ENCODE measurements at places on chromosomes 11 and 22.
A peak's percentile ranks its signal among the peaks of the same experiment; 100 is the strongest.

DNA sequence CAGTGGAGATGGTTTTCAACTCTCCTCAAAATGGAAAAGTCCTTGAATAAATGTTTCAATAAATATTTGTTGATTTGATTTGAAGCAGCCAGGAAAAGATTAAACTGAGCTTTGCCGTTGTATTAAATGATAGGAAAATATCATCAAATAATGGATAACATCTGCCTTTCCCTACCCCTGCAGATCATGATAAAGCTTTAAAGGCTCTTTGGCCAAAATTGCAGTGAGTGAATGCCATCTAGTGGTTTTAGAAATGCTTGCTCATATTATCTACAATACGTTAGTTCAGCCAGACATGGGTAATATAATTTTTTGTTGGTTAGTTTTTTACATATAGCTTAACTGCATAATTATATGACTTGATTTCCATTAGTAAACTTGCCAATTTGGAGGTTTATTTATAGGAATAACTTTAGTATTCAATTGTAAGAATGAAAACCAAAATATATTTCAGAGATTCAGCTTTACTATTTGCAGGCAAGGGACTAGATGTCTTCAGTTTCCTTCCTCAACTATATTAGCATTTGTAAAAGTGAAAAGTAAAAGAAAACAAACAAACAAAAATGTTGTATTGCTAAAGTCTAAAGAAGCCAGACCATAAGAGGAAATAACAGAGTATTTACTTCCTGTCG is 159.2 kb downstream of the MSANTD4 start:
- peak; percentile 39 for DNase-seq

GRCh38 chr11:65433657-65434056 is 11.1 kb downstream of the NEAT1 start:
- no peak for DNase-seq

- no peak for DNase-seq
These were observed 7.0 kb downstream of the DRD4 start for GRCh38 chr11:643849-644738.

- no peak for DNase-seq
These were observed 2.0 kb upstream of the SYT12 start for GRCh38 chr11:67020949-67021348.

GRCh38 chr22:33659448-33659847 is 260.8 kb downstream of the LARGE1 start:
- DNase-seq = no peak

DNA sequence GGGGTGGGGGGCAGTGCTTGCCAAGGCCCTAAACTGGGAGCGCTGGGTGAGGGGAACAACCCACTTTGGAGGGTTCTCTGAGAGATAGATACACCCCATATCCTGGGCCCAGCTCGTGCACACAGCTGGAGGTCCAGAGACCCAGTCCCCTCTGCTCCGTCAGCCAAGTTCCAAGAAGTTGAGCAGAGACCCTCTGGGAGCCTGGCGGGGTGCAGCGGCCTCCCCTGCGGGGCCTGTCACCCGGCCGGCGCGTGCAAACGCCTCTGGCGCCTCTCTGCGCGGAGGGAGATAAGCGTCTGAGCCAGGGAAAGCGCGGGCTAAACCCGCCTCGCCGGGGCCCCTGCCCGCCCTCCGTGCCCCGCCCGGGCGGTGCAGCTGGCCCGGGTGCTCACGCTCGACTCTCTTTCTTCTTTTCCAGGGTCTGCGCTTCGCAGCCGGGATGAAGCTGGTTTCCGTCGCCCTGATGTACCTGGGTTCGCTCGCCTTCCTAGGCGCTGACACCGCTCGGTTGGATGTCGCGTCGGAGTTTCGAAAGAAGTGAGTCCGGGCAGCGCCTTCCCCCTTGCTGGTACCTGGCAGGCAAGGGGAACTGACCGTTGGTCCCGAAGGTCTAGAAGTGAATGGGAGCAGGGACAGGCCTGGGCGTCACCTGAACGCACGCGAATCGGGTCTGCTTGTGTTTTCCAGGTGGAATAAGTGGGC is 540 bp downstream of the ADM start:
- no peak for DNase-seq

DNA sequence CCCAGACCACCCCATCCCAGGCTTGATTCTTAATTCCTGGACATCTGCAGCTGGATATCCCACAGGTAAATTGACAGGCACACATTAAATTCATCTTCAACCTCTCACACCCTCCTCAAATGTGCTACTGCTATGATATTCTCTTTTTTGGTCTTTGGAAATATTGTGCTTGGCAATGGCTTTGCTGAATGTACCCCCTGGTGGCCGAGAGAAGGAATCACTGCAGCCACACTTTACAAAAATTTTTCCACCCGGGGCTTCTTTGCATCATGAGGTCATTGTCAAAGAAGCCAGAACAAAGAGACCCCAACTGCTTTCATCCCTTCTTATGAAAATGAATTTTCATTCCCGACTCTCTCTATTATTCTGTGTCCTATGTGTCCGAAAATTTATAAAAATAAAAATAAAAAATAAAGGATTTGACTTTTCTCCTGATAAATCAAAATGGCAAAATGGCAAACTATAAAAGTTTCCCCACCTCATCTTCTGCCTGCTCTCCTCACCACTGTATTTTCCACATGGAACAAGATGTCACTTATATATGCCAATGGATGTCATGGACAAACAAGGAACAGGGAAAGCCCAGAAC is 15.0 kb upstream of the CYB5R2 start:
- DNase-seq = peak; percentile 29

GRCh38 chr11:106717222-106717621 is 301.1 kb downstream of the GUCY1A2 start:
- no peak for DNase-seq

- DNase-seq = no peak
These were observed 419 bp downstream of the ANKRD54 start for GRCh38 chr22:37843741-37844089.

GRCh38 chr22:28115426-28115825 is 196.4 kb upstream of the PITPNB start:
- no peak for DNase-seq

DNA sequence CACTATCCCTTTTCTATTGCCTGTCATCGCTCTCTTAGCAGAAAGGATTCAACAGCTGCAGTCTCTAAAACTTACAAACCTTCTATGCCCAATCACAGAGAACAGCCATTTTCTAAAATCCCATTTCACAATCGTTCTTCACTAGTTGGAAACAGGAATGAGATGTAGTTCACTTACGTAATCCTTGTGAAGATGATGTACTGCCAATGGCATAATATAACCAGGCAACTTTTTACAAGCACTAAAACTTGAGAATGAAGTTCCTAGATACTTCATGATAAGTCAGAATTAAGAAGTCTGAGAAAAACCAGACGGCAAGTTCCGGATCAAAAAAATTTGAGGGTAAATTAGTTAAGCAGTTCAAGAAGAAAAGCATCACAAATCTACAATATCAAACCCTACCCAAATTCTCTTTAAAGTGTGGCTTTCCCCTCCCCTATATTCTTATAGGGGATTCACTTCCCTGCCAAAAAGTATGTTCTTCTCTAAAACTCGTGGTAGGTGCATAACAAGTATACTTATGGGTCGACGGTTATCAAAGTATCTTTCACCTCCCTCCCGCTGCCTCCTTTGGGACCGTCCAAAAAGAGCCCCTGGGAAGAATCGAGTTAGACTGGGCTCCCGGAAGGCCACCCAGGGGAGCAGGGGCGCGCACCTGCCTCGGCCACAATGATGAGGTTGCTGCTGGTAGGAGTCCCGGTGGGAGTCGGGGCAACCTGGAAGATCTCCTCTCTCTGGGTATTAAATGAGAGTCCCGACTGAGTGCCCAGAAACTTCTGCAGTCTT is 666 bp downstream of the MSANTD4 start:
- no peak for DNase-seq

GRCh38 chr22:23446796-23447350 is 133.2 kb downstream of the IGLL1 start:
- DNase-seq = no peak

- DNase-seq = no peak
These were observed 61.9 kb downstream of the ARHGEF12 start for GRCh38 chr11:120398132-120398531.

- peak; percentile 55 for DNase-seq
These were observed 2.1 kb downstream of the TOLLIP start for GRCh38 chr11:1307163-1307870.

DNA sequence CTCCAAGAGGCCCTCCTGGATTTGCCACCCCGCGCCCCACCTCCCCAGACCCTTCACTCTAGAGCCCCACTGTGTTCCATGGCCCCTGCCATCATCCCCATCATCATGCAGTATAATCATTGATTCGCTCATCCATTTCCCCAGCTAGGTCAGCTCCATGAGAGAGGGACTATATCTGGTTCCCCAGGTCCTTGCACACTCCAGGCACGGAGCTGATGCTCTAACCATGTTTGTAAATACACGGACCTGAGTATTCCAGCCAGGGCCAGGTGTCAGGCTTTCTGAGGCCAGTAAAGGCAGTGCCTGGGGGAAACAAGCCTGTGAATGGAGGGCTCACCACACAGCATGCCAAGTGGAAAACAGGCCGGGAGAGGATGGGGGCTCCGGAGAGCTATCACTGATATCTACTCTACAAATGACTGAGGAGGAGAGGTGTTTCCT is 27.1 kb upstream of the OAF start:
- no peak for DNase-seq

GRCh38 chr11:126115816-126116331 is 53.2 kb upstream of the CDON start:
- no peak for DNase-seq

- DNase-seq = no peak
These were observed 4.7 kb upstream of the ASCC2 start for GRCh38 chr22:29842740-29843139.

GRCh38 chr11:69510471-69511357 is 29.3 kb downstream of the LINC01488 start:
- DNase-seq = no peak

DNA sequence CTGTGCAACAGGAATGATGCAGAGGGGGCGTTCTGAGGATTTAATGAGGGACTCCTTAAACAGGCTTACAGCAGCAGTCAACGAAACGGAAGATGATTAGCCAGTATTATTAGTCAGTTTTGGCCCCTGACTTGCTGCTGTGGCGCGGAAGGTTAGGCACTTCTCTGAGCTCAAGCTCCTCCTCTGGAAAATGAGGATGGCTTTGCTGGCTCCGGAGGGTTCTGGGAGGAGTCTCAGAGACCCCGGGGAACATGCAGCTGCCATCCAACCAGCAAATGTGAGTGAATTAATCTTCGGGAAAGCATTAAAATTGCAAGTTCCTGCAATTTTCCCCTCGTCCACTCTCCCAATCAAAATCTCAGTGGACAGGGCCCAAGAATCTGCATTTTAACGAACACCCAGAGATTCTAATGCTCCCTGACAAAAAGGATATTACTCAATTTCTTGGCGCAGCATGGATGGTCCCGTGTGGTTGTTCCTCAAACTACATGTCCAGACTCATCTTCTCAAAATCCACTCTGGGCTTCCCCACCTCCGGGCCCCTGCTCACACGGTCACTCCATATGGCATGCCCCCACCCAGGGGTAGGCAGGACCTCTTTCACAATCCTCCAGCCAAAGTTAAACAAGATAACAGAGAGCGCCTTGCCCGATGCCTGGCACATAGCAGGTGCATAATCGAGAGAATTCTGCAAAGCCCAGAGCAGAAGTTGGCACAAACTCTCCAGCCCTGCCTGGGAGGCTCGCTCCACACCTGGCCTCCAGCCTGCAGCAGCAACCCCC is 6.4 kb downstream of the ELFN2 start:
- no peak for DNase-seq

- DNase-seq = no peak
These were observed 459.6 kb downstream of the TBC1D22A start for GRCh38 chr22:47221840-47222615.

- no peak for DNase-seq
These were observed 110.1 kb downstream of the RPL27A start for GRCh38 chr11:8792710-8793109.

DNA sequence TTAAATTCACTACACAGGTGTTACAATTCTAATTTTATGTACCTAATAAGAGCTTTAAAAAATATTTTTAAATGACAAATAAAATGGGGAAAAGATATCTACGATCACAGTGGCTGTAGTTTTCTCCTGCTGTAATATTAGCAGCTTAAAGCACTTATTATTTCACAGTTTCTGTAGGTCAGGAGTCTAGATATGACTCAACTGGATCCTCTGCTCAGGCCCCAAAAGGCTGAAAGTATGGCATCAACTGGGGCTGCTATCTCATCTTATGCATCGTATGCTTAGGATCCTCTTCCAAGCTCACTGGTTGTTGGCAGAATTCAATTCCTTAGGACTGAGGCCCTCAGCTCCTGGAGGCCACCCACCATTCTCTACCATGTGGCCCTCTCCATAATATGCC is 12.8 kb downstream of the FBXO3 start:
- DNase-seq = no peak

GRCh38 chr11:59891781-59892181 is 13.2 kb downstream of the OOSP3 start:
- DNase-seq = no peak

DNA sequence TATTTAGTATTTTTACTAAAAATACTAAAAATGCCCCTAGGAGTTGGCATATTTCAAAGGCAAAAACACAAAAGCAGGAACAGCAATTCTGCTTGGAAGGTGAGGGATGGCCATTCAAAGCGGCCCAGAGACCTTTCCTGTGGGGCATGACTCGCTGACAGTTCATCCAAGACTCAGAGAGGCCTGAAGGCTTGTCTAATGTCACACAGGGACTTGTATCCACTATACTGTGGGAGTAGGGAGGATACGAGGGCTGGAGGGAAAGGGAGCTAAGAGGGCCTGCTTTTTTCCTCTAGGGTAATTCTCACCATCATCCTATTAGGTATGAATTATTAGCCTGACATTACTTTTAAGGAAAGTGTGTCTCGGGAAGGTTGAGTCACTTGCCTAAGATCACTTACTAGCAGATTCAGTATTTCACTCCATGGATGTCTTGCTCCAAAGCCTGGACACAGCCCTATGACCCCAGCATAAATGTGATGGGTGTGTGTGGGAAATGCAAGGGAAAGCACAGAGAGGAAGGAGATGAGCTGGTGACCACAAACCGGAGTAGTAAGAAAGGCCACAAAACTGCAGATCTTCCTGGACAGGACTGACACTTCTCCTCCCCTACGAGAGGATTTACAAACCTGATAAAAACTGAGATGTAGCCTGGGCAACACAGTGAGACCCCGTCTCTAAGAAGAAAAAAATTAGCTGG is 16.7 kb upstream of the UCP3 start:
- no peak for DNase-seq

- no peak for DNase-seq
These were observed 29.9 kb upstream of the GRAMD4 start for GRCh38 chr22:46590334-46590733.
